ENCODE measurements at places on chromosomes 3 and 15. TPM values are rescaled to one million over a fixed set of nuclear protein-coding genes. Genes with fewer than 3 reads are reported as not detected.

DNA sequence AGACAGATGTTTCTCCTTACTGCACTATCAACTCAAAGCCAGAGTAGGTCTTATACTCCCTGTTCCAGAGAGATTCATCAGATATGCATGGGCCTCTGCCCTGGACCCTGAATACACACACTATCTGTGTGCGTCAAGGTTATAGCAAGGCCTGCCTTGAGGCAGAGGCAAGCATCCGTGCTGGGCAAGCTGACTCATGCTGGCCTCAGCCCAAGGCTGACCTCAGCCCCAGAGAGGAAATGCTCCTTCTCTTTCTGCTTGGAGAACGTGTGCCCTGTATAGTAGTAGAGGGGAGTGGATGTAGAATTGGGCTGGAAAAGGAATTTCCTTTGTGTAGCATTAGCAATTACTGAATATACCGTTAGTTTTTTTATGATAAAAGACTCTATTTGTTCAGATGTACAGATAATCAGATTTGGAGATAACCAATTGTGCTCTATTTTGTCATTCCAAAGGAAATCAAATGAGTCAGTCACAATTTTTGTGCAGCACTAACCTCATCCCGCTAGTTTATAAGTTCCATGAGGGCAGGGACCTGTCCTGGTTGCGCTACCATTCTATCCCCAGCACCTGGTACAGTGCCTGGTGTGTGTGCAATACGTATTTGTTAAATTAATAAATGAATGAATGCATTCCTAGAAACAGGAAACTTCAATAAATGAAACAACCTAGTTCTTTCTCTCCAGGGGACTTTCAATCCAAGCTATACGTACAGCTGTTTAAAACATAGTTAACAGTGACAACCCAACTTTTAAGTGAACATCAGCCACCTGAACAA is 13.3 kb upstream of the PAQR9 start:
- peak; percentile 36 for DNase-seq

- no peak for DNase-seq
Observed at GRCh38 chr3:97999103-97999502, 26.9 kb upstream of the RIOX2 start.

DNA sequence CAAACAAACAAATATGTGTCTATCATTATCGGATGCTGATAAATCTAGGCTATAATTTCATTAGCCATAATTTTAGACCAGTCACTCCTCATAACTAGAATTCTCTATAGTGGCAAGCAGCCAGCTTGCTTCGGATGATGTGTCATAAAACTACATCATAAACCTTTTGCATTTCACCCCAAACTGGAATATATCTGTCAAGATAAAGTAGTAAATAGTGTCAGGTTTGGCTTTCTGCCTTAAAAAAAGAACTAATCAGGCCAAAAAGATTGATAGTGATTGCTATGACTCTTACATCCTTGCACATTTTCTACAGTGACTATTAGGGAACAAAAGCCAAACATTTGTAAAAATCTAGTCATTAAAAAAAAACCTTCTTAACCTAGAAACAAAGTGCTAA is 51.0 kb downstream of the DPPA2 start:
- no peak for DNase-seq

DNA sequence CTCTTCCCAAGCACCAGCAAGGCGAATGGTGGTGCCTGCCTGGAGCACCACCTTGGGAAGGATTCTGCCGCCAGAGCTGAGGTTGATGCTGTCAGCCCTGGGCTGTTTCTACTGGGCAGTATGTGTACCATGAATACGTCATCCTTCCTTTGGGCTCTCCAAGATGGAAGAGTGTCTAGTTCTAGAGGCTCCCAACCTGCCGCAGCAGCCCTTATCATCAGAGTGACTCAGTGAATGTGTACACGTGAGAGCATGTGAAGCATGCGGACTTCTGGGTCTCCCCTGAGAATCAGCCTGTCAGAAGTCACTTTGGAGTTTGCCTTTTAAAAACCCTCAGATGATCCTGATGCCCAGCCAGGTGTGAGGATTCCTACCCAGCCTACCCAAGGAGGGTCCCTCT is 20.9 kb downstream of the PLA2G4D start:
- no peak for DNase-seq

GRCh38 chr15:96412906-96413231 is 82.4 kb downstream of the NR2F2 start:
- no peak for DNase-seq

GRCh38 chr3:161230621-161231171 is 9.6 kb downstream of the NMD3 start:
- DNase-seq, result no peak

- DNase-seq, result no peak
Observed at GRCh38 chr3:159992589-159992988, 4.0 kb downstream of the IL12A start.

- DNase-seq, result peak; percentile 25
Observed at GRCh38 chr3:42701371-42702065, 1.1 kb downstream of the HHATL start.

DNA sequence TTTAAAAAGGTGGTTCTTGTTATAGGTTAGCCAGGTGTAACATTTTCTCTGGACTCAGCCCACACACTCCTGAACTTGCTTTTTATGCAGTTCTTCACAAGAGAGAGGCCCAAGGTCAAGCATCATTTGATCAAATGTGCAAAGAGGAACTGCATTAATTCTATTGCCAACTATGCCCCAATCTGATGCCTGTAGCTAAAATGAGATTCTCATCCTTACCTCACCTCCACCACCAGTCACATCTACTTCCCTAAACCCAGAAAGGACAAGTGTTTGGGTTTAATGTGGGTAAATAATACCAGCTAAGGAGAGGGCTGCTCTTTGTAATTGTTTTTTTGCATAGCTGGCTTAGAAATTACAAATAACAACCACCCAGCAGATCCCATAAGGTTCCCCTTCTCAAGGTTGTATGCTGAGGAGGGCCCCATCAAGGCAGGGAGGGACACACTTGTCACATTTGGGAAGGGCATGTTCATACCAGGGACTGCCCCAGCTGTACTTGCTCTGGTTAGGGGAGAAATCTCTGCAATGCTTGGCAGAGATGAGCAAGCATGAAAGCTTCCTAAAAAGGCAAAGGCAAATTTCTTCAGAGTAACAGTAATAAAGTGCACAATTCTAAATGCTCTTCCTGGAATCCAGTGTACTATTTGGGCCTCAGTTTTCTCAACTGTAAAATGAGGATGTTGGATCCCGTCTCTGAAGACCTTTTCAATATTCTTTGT is 76.2 kb downstream of the TGFBR2 start:
- no peak for DNase-seq

DNA sequence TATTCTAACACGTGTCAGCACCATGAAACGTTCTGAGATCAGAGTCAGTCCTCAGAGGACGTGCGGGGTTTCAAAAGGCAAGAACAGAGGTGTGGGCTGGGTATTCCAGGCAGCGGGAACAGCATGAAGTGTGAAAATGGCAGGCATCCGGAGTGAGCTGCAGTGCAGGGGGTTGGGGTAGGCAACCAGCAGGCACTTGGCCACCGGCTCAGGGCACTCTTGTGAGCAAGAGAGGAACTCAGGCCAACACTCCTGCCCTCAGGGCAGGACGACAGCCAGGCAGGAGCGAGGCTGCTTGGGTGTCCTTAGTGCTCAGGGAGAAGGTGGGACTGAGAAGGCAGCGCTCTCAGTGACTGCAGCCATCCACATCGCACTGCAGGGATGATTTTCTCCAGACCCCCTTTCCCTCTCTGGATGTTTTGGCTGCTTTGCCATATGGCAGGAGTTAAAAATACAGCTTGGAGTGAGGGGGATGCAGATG is 151.1 kb downstream of the NUP210 start:
- DNase-seq, result no peak

GRCh38 chr3:18531662-18532061 is 106.5 kb upstream of the SATB1 start:
- DNase-seq, result no peak

GRCh38 chr3:187758318-187758955 is 13.2 kb upstream of the BCL6 start:
- DNase-seq, result no peak

- DNase-seq, result no peak
Observed at GRCh38 chr15:80418892-80419537, 14.8 kb downstream of the ARNT2 start.

GRCh38 chr3:175398676-175399075 is 539.5 kb downstream of the NAALADL2 start:
- no peak for DNase-seq

GRCh38 chr3:106232956-106233355 is 364.1 kb upstream of the CBLB start:
- no peak for DNase-seq

DNA sequence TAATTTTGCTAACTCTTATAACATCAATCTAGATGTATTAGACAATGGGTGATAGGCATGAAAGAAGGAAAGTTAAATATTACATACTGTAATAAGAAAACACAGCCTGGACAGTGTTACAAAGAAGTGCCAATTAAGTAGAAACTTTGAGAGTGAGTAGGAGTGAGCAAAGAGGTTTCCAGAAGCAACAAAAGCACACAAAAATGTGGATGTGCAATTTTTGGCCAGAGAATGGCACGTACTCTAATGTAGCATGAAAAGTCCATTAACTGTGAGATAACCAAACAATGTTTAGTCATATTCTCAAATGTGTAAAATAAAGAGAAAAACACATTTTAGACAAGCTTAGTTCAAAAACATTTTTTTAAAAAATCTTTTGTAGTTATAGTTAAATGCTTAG is 567.3 kb downstream of the ROBO1 start:
- no peak for DNase-seq

- no peak for DNase-seq
Observed at GRCh38 chr15:74378848-74379247, 11.4 kb upstream of the CYP11A1 start.

GRCh38 chr15:36254426-36254825 is 325.0 kb upstream of the CDIN1 start:
- DNase-seq, result no peak

- no peak for DNase-seq
Observed at GRCh38 chr3:59247402-59247841, 197.6 kb upstream of the CFAP20DC start.

Gene KLHL40
- 206 TPM for polyA plus RNA-seq

Gene CDCP1
- polyA plus RNA-seq, result 0.34 TPM

Gene NR1I2
- 0.43 TPM for polyA plus RNA-seq

Gene PPP2R3A
- 57.6 TPM for polyA plus RNA-seq

Gene MAP1A
- 45.2 TPM for polyA plus RNA-seq

Gene KNG1
- 0.06 TPM for polyA plus RNA-seq

Gene MASP1
- 5.4 TPM for polyA plus RNA-seq

Gene EXD1
- polyA plus RNA-seq, result 0.12 TPM

Gene SPATA12
- 0.08 TPM for polyA plus RNA-seq

Gene PLA2G4D
- polyA plus RNA-seq, result 0.08 TPM

All from hindlimb muscle (tissue), 1 donor.